ENCODE measurements at places on chromosomes 7 and 10. TPM values are rescaled to one million over a fixed set of nuclear protein-coding genes. Genes with fewer than 3 reads are reported as not detected.

Gene SLC16A12
- 42.2 TPM for total RNA-seq

DNA sequence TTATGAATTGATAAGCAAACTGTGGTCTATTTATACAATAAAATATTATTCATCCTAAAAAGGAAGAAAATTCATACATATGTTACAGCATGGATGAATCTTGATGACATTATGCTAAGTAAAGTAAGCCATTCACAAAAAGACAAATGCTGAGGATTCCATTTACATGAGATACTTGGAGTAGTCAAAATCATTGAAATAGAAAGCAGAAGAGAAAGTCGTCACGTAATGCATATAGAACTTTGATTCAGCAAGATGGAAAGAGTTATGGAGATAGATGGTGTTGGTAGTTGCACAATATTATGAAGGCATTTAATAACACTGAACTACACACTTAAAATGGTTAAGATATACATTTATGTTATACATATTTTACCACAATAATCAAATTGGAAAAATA lies 309.7 kb upstream of the KLF6 start:
- H3K4me1 ChIP-seq, result no peaks in the 10 kb centered on the region
- H3K4me3 ChIP-seq, result no peak overlapping the region
- H3K27me3 ChIP-seq, result no peaks in the 10 kb centered on the region

GRCh38 chr7:1661461-1661860 lies 8.6 kb upstream of the ELFN1 start:
- H3K36me3 ChIP-seq, result no peaks in the 10 kb centered on the region
- peaks cover 23% of the 10 kb centered on the region for H3K4me1 ChIP-seq
- H3K27ac ChIP-seq, result no peak overlapping the region
- H3K27me3 ChIP-seq, result peaks cover 2% of the 10 kb centered on the region
- no peak for DNase-seq

- H3K4me3 ChIP-seq, result no peak overlapping the region
- no peak for DNase-seq
- no peaks in the 10 kb centered on the region for H3K36me3 ChIP-seq
Observed at GRCh38 chr7:104209063-104209462, 1.2 kb upstream of the ORC5 start.

DNA sequence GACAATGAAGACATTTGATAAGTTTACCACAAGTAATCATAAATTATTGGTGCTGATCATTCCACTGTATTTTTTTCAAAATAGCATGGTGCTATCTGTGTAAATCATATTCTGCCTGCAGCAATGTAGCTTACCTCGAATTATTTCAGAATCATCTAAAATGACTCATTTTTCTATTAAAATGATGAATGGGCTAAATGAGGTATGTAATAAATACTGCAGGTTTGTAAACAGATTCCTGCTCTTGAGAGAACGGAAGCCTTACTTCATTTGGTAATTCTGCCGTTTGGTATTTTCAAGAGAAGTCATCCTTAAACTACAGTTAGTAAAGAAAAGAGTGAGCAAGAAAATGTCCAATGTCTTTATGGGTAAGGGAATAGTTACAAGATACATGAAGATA lies 115.9 kb downstream of the CHCHD3 start:
- H3K4me3 ChIP-seq, result no peak overlapping the region
- no peaks in the 10 kb centered on the region for H3K36me3 ChIP-seq
- no peaks in the 10 kb centered on the region for H3K27me3 ChIP-seq
